ENCODE measurements at places on chromosomes 16 and 17.

DNA sequence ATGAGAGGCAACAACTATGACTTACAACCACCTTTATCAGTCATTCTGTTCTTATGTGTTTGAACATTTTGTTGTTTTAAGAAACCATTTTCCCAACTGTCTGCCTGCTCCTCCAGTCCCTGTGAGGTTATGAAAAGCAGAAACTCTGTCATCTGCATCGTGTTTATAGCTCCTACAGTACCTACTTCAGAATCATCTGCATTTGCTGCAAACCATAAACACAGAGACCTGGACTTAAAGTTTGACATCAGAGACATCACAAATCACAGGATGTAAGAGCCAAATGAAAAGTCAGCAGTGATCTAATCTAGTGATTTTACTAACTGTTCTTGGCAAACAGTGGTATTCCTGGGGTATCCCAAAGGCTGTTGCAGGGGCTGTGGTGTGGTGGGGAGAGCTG lies 55.2 kb downstream of the CDH11 start:
- no peak for DNase-seq

- no peak for DNase-seq
Observed at GRCh38 chr17:79919164-79919585, 79.9 kb upstream of the CBX4 start.

DNA sequence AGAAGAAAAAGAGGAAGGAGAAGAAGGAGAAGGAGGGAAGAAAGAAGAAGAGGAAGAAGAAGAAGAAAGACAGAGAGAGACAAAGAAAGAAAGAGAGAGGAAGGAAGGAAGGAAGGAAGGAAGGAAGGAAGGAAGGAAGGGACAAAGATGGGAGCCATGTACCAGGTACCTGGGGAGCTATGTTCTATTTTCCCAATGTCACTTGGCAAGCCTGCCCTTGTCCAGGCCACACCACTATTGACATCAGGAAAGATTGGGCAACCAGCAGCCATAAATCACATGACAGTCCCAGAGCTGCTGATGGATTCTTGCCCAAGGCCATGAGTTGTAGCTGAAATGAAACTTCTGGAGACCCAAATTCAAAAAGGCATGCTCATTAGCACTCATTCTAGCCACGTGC lies 2.7 kb upstream of the CES1 start:
- no peak for DNase-seq

DNA sequence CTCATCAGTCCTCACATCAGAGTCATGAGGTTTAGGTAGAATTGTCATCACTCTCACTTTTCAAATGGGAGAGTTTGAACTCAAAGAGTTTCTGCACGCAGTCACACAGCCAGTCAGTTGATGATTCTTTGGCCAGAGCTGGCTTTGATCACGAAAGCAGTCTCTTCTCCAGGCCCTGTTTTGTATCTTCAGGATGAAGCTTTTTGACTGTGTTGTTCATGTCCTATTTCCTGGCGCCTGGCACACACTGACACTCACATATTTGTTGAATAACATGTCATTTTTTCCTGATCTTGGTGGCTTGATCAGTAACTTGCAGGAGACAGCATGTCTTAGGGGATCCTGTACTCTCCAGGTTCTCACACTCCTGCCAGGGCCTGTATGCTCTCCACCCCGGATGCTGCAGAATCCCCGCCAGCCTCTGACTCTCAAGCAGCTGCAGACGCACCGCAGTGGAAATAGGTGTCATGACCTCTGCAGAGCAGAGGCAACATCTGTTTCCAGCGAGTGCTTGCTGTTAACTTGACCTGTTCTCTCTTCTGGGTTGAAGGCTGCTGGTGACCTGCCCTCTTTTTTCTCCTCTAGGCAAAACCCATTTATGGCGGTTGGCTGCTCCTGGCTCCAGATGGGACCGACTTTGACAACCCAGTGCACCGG lies 33.0 kb downstream of the MPRIP start:
- no peak for DNase-seq

DNA sequence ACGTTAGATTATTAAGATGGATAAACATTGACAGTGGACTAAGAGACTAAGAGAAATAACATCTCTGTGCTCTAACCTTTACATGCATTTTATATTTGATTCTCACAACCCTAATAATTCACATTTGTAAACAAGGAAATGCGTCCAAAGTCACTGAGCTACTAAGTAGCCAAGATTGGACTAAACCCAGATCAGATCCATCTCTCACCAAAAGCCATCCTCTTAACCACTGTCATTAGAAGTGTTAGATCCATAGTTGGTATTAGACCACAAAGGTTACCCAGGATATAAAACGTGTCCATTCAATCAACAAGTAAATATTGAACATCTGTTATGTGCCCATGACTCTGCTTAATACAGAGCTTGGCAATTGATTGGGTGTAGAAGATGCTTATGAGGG lies 5.2 kb downstream of the HSD17B2 start:
- no peak for DNase-seq

GRCh38 chr17:41340494-41340893 lies 10.1 kb downstream of the KRT33A start:
- DNase-seq = no peak

GRCh38 chr17:8163978-8164814 lies 1.4 kb upstream of the VAMP2 start:
- peak; percentile 77 for DNase-seq

GRCh38 chr17:73698966-73699365 lies 54.7 kb upstream of the SDK2 start:
- DNase-seq = no peak

GRCh38 chr17:50272711-50273653 lies 1.3 kb upstream of the TMEM92 start:
- DNase-seq = peak; percentile 43

DNA sequence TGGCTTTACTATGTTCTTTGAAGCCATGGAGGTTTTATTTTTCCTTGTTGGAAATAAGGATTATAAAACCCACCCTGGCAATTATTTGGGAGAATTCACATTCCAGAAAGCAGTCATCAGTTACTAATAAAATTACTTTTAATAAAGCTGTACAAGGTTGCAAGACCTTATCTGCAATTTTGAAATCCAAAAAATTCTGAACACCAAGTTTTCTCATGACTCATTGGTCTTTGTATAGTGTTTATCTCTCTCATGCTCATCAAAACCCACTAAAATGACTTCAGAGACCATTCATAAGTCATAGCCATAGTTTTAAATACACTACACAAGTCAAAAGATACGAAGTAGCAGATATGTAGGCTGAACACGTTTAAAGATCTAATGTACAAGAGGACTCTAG lies 6.0 kb upstream of the KRT38 start:
- no peak for DNase-seq

DNA sequence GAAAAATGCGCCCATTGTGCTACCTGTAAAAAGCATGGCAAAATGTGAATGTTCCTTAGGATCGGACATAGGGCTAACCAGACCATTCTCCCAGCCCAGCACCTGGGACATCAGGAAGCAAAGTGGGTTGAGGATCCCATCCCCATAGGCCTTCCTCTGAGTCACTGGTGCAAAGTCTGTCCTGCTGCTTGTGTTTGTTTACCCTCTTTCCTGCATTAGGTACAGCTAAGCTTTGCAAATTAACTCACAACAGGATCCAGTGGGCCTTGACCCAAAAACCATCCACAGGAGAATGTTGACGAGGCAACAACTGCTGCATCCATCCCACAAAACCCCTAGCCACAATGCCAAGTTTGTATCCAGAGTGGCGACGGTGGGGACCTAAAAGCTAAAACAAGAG lies 106.2 kb downstream of the GRIN2A start:
- no peak for DNase-seq

DNA sequence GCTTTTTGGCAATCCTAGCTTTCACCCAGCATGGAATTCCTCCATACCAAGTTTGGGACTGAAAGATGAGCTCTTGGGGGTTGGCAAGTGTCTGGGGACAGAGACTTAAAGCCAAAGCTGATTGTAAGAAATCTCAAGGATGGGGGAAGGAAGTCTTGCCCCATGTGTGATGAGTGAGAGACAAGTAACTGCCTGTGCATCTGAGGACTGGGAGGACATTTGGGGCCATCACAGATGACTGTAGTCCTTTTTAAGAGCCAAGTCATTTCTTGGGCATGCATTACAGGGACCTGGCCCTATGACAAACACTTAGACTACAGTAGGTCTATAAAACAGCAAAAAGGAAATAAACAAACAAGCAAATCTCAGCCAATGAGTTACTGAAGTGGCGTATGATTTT lies 36.3 kb upstream of the CCL2 start:
- DNase-seq = no peak

- DNase-seq = no peak
Observed at GRCh38 chr17:27596566-27597187, 34.3 kb upstream of the LGALS9 start.

GRCh38 chr17:67456889-67457288 lies 79.8 kb downstream of the PITPNC1 start:
- DNase-seq = no peak

GRCh38 chr17:7969433-7969832 lies 33.0 kb upstream of the GUCY2D start:
- no peak for DNase-seq

GRCh38 chr17:6348891-6349290 lies 86.0 kb downstream of the AIPL1 start:
- no peak for DNase-seq

DNA sequence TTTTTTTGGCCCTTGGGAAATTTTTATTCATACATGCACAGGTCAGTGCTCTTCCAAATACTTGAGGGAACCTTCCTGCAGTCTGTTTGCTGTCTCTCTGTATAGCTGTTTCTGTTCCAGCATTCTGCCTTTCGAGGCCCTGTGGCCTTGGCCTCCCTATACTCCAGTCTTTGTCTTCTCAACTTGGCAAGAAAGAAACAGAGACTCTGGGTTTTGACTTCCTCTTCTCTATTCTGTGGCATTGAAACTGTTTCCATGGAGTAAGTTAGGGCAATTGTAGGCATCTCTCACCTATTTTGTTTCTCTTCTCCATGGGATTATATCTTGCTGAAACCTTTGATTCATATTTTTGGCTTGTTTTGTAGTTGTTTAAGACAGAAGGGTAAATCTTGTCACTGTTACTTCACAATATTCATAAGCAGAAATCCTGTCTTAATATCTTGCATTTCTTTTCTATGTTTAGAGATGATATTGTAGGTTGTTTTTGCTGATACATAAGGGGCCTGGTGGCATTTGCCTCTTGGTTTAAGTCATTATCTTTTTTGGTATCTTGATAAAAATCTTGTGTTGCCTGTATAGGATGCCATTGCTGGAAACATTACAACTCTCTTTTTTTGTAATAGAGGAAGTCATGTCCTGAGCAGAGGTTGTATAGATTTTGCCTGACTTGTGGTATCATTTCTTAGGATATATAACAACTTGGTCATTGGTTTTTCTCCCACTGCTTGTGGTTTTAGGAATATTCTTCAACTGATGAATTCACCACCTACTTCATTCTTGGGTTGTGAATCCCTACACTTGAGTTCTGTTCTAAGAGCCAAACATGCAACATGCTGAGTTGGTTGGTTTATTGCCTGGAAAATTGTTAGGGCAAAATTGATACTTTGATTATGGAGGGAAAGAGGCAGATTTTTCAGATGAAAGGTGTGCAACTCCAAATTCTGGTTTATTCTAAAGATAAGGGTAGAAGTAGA lies 168.6 kb downstream of the FTO start:
- no peak for DNase-seq

DNA sequence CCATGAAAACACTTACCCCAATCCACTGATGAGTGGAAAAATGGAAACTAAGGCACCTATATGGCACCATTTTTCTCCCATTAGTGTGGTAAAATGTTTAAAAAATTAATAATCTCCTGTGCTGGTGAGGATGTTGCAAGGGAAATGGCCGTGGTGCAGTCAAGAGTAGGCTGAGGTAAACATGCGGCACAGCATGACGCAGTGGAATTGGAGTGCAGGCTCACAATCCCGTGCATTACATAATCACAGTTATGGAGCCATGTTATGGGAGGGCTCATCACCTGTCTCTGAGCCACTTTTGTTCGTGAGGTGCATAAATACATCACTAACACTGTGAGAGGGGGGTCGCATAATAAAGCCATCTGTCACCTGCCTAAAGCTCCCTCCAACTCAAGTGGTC lies 164.4 kb upstream of the XYLT1 start:
- DNase-seq = no peak

DNA sequence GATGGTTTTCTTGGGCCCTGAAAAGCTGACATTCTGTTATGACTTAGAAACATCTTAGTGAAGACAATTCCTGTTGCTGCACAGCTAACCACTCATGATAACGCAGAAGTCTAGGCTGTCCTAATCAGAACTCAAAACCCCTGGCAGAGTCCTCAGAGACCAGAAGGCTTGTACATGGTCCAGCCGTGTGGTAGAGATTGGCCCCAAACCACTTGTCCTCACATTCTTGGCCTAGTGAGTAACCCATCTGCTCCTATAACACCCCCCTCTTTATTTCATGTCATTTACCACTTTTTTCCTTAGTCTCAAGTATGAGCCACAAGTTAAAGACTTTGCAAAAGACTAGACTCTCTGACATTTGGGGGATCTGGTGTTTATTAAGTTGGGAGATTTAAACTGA lies 116.5 kb upstream of the ADAMTS18 start:
- DNase-seq = no peak

DNA sequence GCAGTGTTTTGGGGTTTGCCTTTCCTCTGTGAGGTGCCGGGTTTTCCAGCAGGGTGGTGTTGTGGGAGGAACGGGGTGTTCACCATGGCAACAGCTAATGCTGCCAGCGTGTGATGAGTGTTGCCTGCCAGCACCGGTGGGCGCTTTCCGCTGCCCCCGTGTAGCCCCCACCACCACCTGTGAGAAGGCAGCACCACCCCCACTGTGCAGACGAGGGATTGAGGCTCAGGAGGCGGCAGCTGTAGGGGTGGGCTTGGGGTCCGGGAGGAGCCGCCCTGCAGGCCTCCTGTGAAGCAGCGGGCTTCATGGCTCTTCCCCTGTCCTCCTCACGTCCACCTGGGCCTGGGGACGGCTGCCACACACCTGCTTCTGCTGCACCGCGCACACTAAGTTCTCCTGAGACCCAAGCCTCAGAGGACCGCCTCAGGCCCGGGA lies 5.2 kb downstream of the RAB40C start:
- DNase-seq = no peak

DNA sequence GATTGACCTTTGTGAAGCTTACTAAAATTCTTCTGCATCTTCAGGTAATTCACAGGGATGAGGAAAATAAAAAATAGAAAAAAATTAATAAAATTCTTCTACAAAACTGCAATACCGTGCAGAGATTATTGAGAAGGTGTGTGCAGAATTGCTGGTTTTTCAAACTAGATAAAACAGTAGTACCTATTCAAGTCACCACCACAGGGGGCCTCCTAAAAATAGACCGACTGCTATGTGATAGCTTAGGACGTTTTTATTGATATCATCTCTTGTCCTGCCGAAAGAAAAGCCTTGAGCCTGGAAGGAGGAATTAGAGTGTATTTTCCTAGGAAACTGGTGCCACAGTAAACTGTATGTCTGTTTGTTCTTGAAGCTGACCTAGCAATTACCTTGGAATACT lies 325.9 kb downstream of the ZFHX3 start:
- no peak for DNase-seq

- DNase-seq = no peak
Observed at GRCh38 chr16:73268366-73268993, 220.6 kb upstream of the ZFHX3 start.

- DNase-seq = no peak
Observed at GRCh38 chr16:30724641-30725417, 23.4 kb upstream of the PHKG2 start.

Data from CD8-positive, alpha-beta memory T cell (primary cell).